MG63 (cell line): ENCODE measurements at places on chromosomes 5 and 9. TPM values are rescaled to one million over a fixed set of nuclear protein-coding genes. Genes with fewer than 3 reads are reported as not detected.

The C5orf58 gene
- not detected in 2 replicates for total RNA-seq

The KCNN2 gene
- total RNA-seq, result not detected in 2 replicates

The PCDH1 gene
- 3.8 and 12.8 TPM in 2 replicates for total RNA-seq

The CSF1R gene
- total RNA-seq, result 0.26 TPM in 1 of 2 replicates, not detected in the other

The OLFML2A gene
- total RNA-seq, result 0.20 and 1.5 TPM in 2 replicates

The LCN15 gene
- not detected in 2 replicates for total RNA-seq
